ENCODE measurements at places on chromosomes 6 and 20.

DNA sequence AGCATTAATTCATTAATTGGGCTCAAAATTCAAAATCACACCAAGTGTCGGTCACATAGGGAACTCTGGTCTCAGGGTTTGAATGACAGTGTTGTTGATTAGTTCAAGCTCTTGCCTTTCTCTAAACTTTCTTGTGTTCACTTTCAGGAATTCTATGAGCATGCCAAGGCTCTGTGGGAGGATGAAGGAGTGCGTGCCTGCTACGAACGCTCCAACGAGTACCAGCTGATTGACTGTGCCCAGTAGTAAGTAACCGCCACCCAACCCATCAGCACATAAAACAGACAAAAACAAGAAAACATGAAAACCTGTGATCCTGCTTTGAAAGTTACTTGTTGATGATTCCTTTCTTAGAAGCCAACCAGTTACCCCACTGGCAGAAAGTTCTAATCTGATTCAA is 52.7 kb downstream of the GNAS start:
- DNase-seq: no peak

- no peak for DNase-seq
Observed at GRCh38 chr20:12264711-12265110, 347.0 kb downstream of the BTBD3 start.

GRCh38 chr6:10163203-10163962 is 251.5 kb downstream of the TFAP2A start:
- DNase-seq: no peak

GRCh38 chr6:113882336-113883022 is 25.3 kb downstream of the MARCKS start:
- no peak for DNase-seq

DNA sequence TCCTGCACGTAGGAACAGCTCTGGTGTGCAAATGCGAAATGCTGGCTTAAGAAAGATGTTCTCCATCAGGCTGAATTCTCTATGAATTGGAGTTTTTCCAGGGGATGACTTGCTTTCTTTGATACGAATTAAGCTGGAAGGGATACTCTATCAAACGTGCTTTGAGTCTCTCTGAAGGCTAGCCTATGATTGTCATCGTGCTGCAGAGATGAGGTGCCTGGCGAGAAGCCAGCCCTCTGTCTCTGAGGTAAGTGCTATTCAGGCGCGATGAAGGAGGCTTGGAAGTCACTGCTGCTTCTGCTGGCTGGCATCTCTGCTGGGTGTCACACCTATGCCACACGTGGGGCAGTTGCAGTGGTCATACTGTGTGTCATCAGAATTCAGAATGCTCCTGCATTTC is 223.7 kb downstream of the TAF4 start:
- DNase-seq: no peak

DNA sequence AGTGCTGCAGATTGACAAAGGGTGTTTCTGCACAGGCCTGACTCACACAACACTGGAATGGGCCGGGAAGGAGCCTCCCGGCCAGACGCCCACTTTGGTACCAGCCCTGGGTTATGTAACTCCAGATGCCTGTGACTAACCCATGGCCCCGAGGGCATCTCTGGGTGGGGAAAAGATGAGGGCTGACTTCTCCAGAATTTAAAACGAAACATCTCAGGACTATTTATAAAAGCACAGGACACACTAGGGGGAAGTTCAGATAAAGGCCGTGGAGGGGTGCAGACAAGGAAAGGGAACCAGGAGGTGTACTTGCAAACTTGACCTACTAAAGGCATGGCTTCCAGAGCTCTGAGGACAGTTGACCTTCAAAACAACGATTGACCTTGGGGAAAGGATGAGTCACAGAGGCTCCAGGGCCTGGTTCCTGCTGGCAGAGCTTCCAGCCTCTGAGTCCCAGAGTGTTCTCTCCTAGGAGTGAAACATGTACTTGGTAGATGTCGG is 196.9 kb downstream of the NFATC2 start:
- DNase-seq: no peak

DNA sequence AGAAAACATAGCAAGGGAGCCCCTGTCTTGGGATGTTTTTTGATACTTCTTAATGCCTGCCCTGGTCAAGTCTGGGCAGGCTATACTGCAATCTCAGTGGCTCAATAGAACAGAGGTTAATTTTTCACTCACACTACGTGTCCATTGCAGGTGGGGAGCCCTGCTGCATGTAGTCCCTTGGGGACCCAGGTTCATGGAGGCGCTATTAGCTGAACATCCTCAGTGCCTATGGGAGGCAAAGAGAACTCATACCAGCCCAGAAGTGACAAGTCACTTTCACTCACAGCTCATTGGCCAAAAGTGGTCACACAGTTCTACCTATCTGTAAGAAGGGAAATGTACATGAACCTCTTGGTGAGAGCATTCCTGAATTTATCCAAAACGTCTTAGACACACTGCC is 23.2 kb downstream of the CGA start:
- no peak for DNase-seq

- DNase-seq: no peak
Observed at GRCh38 chr6:131003488-131004386, 59.3 kb downstream of the EPB41L2 start.
